Peyer's patch (tissue), 4 donors: ENCODE measurements at places on chromosomes 12 and 14. TPM values are rescaled to one million over a fixed set of nuclear protein-coding genes. Genes with fewer than 3 reads are reported as not detected.
A peak's percentile ranks its signal among the peaks of the same experiment; 100 is the strongest.

DNA sequence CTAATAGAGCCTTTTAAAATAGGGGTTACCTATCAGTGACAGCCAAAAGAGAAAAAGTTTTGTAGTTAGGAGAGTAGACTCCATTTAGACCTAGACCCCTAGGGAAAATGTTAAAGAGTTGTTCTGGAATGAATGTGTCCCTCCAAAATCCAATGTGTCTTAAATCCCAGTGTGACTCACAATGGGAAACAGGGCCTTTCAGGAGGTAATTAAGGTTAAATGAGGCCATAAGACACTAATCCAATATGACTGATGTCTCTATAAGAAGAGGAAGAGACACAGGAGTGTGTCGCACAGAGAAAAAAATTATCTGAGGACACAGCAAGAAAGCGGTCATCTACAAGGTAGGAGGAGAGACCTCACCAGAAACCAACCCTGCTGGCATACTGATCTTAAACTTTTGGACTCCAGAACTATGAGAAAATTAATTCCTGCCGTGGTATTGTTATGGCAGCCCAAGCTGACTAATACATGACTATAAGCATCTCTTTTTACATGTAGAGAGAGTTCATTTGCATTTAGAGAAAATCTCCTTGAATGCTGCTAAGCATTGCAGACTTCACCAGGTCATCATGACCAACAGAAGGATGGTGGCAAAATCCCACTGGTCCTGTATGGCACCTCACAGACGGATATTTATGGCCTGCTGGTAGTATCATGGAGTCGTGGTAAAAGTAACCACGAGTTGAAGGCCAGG lies 259.6 kb upstream of the TMTC1 start:
- DNase-seq, result no peak

GRCh38 chr14:90963343-90963742 lies 97.1 kb downstream of the RPS6KA5 start:
- DNase-seq, result no peak

DNA sequence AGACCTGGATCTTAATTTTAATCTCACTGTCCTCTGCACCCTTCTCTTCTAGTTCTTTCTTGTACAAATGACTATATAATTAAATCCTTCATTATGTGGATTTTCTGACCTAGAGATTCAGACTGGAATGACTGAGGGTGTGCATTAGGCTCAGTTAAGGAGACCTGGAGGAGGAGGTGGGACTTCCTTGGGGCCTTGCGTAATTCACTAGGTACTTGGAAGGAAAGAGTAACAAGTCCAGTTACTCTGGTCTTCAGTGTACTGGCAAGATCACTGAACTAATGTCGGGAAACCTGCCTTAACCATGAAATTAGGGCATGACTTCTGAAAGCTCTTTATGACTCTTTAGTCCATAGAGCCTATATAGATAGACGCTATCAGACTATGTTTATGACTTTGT lies 441.4 kb downstream of the EGLN3 start:
- DNase-seq, result no peak

DNA sequence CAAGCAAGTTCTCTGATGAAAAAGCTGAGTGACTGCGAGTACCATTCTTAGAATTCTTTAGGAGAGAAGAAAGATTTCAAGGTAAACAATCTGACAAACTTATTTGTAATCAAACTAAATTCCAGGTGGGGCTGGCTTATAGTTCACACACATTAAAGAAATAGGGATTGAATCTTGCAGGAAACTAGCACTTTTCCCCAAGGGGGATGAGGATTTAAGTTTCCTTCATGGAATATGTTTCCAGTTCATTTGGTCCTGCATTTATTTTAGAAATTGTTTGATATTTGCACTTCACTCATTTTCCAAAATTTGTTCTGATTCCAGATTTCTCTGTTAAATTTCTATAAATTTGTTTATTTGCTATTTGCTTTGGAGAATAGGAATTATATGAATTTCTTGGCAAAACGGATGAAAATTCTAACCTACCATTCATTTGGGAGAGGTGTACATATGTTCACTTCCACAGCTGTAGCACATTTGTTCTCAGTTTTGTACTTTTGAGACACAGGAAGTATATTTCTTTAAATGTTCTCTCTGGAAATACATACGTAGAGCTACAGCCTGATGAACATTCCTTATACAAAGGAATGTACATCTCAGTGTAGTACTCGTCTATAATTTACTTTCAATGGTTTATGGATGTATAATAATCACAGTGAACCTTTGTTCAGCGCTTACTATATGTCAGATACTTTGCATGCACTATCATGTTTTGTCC lies 145.5 kb downstream of the AKAP6 start:
- DNase-seq, result no peak

DNA sequence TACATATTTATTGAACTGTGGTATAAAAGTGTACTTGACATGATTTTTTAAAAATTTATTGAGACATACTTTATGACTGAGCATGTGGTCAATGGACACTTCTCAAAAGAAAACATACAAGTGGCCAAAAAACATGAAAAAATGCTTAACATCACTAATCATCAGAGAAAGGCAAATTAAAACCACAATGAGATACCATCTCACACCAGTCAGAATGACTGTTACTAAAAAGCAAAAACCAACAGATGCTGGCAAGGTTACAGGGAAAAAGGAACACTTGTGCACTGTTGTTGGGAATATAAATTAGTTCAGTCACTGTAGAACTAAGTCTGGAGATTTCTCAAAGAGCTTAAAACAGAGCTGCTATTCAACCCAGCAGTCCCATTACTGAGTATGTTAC lies 1177.6 kb downstream of the GALC start:
- no peak for DNase-seq

DNA sequence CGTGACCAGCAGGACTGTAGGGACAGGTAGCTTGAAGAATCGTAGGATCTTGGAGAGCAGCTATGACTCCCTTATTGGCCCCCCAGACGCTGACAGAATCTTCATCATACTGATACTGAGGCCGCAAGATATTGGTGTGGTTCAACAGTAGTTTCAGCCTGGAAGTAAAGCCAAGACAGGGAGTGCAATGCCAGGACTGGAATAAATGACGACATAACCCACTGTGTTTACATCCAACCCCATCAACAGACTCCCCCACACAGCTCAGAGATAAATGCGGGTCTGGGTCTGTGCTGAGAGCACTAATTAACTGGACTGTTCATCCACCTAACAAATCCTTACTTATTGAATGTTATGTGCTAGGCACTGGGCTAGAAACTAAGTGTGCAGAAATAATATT lies 16.6 kb downstream of the NOXRED1 start:
- no peak for DNase-seq

GRCh38 chr12:111283966-111284365 lies 84.9 kb downstream of the PHETA1 start:
- DNase-seq, result no peak

- DNase-seq, result no peak
Observed at GRCh38 chr12:41606468-41607445, 418.6 kb downstream of the PDZRN4 start.

- DNase-seq, result no peak
Observed at GRCh38 chr14:52413729-52414408, 99.8 kb downstream of the PTGER2 start.

GRCh38 chr12:104350211-104351056 lies 46.9 kb downstream of the EID3 start:
- no peak for DNase-seq

- DNase-seq, result peak; percentile 18
Observed at GRCh38 chr14:76844223-76844622, 18.0 kb downstream of the LRRC74A start.

DNA sequence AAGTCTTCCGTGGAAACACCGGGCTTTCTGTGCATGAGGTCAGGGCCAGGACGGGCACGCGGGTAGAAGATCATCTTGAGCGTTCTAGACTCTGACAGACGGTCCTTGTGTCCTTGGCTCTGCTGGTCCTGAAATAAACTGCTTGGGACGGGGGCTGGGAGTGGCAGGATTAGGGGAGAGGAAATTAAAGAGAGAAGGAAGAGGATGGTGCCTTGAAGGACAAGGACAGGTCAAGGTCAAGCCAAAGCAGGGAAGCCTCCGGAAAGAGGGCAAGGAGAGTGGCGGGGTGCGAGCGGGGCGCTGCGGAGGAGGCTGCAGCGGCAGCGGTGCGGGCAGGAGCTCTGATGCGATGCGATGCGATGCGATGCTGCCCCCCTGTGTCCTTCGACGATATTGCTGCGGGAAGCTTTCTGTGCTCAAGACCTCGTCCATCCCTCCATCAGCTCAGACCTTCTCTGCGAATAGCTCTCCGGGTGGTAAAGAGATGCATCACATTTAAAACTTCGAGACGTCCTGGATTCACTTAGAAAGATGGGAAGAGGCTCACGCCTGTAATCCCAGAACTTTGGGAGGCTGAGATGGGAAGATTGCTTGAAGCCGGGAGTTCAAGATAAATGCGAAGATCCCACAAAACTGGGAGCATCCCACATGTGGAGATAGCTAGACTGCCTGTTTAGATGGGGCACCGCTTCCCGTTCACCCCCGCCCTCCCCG lies 110.1 kb upstream of the TMEM132D start:
- DNase-seq, result peak; percentile 50

DNA sequence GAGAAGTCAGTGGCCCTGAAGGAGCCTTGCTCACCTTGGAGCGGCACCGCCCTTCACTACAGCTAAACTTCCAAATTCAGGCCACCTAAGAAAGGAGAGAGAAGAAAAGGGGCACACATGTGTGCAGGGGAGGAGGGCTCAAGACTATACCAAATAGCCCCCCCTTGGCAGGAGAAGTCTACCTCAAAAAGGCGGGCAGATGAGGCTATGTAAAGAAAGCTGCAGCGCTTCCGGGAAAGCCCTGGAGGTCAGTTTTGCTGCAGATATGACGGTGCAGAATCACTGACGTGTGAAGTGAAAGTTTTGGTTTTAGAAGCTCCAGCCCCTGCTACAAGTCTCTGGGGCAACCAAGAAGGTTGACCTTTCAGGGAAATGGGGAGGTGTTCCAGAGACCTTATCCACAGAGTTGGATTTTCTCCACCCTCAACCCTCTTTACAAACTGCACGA lies 48.2 kb upstream of the PNMA1 start:
- DNase-seq, result no peak

DNA sequence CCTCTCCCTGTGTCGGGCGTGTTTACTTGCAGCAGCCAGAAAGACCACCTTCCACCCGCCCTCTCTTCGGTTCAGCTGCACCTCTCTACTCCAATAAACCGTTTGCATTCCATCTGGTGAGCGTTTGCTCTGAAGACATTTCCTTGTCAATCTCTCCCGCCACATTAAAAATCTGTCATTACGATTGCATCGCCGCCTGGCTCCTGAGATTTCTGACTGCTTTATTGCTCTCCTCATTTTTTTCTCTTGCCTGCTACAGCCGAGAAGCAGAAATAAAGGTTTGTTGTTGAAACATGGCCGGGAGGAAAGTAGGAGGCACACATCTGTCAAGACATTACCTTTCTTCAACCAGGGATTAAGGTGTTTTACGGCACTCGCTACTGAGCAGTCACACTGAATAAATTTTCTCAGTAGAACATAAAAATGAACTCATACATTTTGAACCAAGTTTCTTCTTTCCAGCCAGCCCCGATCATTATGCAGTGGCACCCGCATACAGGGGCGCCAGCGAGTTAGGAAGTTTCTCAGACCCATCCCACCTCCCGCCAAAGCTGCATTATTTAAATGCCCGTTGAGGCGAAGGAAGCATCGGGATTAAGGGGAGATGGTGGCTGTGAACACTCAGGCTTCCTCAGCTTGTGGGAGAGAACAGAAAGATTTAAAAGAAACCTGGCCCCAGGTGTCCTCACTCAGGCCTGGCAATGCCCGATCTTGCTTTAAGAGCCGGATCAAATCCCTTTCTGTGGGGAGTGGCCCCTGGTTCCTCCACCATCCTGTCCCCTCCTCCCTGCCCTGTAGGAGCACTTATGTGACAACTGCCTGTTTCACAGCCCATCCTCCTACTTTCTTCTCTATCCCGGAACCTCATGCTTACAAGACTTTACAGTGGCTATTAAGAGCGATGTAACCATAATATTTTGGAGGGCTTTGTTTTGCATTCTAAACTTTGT lies 1108.9 kb downstream of the BCL11B start:
- DNase-seq, result no peak

DNA sequence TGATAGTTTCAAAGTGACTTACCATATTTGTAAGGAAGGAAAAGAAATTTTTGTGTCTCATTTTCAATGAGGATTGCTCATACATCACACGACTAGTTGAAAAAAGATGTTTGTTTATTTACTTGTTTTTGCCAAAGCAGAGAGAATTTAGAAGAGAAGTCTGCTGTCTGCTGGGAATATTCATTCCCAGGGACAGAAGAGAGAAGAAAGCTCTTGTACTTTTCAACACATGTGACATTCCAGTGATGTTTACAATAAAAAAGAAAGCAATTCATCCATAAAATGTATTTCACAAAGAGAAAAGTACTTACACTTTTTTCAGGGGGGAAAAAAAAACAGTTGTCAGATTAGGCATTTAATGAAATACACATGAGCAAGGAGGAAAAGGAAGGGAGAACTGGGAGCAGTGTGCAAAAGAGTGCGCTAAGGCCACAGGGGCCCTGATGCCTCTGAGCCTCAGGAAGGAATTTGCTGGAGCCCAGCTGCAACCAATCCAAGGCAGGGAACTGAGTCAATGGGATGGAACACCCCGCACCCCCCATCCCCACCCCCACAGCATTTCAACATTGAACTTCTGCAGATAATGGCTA lies 115.0 kb downstream of the RPAP3 start:
- no peak for DNase-seq

DNA sequence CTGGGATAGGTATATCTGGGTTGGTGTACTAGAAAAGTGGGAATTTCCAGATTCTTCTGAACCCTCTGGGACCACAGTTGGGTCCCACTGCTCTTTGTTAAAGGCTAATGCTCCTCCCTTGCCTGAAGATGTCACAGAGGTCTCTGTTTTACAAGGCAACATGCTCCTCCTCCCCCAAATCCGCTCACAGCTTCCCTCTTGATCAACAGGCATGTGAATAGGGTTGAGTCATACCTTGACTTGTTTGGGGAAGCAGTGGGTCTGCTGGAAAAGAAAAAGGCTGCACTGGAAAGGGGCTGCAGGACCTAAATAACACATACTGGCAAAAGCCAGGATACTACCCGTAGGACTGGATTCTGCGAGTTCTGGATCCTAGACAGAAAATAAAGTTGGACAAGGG lies 165.4 kb upstream of the TMEM260 start:
- DNase-seq, result no peak

DNA sequence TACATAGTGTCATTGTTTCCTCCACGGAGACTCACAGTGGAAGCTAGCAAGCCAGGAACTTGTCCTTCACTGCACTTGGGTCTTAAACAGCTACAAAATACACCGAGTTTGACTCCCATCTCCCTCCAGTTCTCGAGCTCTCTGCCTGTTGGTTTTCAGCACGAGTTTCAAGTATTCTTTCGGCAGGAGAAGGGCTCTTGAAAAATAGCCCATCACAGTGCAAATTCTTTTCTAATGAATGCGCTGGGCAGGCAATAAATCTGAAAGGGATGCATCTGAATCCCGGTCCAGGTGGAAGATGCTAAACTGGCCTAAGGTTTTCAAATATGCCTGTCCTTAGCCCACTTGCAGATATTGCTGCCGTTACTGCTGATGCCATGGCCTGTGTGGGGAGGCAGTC lies 173.9 kb downstream of the CACNA1C start:
- DNase-seq, result no peak

- peak; percentile 66 for DNase-seq
Observed at GRCh38 chr12:124786061-124786964, 77.4 kb downstream of the SCARB1 start.

The OASL gene
- total RNA-seq, result 0.94 TPM

The SIX6 gene
- not detected for total RNA-seq

The SELPLG gene
- 9.4 TPM for total RNA-seq

The TMEM119 gene
- 2.1 TPM for total RNA-seq

The DAO gene
- not detected for total RNA-seq

The OTX2 gene
- not detected for total RNA-seq
